ENCODE measurements at places on chromosomes 11 and 22.

DNA sequence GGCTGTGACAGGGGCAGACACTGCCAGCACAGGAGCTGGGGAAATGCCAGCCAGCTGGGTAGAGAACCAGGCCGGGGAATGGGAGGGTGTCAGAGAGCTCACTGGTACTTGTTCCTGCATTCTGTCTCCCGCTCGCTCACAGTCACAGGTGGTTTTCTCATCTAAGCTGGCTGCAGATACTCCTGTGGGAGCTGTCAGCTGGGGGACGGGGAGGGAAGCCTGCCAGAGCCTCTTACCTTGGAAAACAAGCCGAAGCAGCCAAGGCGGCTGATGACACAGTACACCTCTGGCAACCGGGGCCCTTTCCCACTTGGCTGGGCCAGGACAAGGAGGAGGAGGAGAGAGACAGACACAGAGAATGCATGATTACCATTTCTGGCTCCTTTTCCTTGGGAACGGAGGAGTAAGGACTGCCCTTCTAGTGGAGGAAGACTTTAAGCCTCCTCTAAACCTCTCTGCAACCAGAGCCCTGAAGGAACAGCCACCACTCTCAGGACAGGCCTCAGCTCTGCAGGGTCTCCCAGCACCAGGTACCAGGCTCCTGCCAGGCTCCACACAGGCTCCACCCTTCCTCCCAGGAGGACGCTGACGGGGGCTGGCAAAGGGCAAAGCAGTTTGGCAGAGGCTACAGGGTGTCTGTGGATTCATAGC, 25.1 kb downstream of the RPL27A start:
- peak; percentile 96 for DNase-seq

- peak; percentile 55 for DNase-seq
These were observed 630 bp downstream of the CASP4 start for GRCh38 chr11:104967534-104968354.

DNA sequence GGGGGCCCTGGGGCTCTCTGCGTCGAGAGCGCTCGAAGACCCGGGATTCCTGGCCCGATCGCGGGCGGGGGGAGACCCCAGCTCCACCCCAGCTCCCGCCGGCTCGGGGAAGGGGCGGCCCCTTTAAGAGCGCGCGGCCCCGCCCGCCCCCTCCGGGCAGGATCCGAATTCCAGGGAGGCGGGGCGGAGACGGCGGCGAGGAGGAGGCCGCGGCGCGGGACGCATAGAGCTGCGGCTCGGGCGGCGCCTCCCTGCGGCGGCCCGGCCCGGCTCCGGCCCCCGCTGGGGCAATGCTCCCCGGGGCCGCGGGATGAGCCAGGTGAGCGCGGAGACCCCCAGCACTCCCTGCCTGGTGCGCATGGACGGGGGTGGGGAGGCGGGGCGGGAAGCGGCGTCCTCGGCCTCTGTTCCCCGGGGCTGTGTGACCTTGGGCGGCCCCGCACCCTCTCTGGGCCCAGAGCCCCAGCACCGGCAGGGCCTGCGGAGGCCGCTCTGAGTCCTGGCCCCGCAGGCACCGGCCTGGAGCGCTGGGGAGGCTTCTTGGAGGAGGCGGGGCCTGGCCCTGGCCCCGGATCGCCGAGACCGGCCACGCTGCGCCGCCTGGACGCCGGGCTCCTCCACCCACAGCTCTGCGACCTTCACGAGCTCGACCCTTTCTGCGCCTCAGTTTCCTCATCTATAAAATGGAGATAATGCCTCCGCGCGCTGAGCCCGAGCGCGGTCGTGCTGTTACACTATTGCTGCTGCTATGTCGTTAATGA, 565 bp downstream of the GAS2L1 start:
- DNase-seq, result peak; percentile 93

- DNase-seq, result no peak
These were observed 898.5 kb downstream of the METTL15 start for GRCh38 chr11:29006668-29007067.

DNA sequence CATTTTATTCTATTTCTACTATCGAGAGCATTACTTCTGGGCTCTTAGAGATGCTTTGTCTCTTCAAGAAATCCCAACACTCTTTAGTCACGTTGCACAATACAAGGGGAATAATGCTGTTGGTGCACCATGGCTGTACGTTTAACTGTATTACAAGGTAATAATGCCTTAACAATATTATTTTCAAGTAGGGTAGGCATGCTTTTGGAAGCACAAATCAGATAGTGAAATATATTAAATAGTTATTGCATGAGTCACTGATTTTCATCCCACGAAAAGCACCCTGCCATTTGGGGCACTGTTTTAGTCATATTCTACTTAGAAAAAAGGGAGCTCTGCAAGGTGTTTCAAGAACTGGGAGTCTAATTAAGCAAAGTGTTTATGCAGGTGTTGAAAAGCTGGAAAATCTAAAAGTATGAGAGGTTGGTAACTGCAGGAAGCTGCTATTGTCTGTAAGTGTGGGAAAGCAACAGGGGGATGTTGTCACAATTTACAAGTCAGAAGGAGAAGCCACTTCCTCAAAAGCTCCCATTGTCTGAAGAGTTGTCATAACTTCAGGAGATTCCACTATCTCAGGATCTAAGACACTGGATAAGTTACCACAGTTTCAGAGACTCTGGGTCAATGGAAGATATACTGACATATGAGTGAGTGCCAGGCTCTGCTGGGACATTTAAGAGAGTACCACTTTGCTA, 218.2 kb downstream of the JRKL start:
- DNase-seq, result no peak

DNA sequence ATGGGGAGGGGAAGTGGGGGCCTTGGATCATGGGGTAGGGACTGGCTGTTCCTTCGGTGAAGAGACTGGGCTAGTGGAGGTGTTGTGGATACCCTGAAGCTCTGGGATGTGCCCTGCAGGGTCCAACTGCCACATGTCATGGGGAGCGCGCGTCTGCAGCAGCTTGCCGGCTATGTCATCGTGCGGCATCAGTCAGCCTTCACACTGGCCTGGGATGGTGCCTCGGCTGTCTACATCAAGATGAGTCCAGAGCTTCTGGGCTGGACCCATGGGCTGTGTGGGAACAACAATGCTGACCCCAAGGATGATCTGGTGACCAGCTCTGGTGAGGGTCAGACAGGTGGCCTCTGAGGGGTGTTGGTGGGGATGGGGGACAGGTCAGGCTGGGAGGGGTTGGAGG, 9.9 kb downstream of the OTOG start:
- DNase-seq, result no peak

- no peak for DNase-seq
These were observed 15.7 kb upstream of the AIFM3 start for GRCh38 chr22:20951151-20951931.

- DNase-seq, result no peak
These were observed 1.2 kb downstream of the C2CD2L start for GRCh38 chr11:119108146-119108856.
